ENCODE measurements at places on chromosomes 4 and X.
A peak's percentile ranks its signal among the peaks of the same experiment; 100 is the strongest.

- DNase-seq, result no peak
These were observed 121.1 kb upstream of the SLC4A4 start for GRCh38 chr4:71217688-71218087.

GRCh38 chrX:150329282-150329681 is 33.8 kb upstream of the MAMLD1 start:
- no peak for DNase-seq

- DNase-seq, result no peak
These were observed 56.7 kb downstream of the RAPGEF2 start for GRCh38 chr4:159159611-159160010.

GRCh38 chr4:103429283-103429682 is 231.1 kb upstream of the CENPE start:
- no peak for DNase-seq

DNA sequence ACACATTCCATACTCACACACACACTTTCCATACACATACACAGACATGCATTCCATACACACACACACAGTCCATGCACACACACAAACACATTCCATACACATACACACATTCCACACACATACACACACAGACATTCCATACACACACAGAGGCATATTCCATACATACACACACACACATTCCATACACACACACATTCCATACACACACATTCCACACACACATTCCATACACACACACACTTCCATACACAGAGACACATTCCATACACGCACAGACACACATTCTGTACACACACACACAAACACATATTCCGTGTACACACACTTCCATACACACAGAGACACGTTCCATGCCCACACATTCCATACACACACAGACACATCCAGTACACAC is 14.8 kb downstream of the LINC00632 start:
- no peak for DNase-seq

- no peak for DNase-seq
These were observed 24.9 kb downstream of the LHFPL1 start for GRCh38 chrX:112654871-112655270.

DNA sequence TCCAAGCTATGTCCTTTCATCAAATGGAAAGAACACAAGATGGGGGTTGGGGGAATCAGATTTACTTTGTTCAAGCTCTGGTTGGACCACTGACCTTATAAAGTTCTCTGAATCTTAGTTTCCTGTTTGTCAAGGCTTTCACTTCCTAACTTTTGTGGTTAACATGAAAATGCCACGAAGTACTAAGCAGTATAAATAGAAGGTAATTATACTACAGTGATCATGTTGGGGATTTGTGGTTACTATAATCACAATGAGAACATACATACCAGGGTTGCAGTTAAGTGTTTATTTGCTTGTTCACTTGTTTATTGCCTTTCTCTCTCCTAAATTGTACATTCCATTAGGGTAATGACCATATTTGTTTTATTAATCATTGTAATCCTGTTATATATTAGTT is 53.2 kb downstream of the SPRY1 start:
- DNase-seq, result no peak

DNA sequence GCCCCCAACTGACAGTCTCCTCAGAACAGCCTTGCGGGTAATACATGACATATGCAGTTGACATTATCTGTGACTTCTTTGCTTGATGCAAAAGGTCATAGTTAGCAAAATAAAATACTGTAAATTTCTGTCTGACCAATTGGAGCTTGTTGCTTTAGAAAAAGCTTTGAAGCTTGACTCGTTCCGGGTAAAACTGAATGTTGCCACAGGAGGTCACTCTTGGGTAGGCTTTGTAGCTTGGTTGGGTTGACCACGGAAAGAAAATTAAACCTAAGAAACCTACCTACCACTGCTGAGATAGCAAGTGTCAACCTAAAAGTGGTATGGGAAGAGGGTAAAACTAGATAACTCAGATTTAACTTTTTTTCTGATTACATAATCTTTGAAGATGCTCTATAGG is 23.2 kb downstream of the PRPS2 start:
- peak; percentile 13 for DNase-seq

DNA sequence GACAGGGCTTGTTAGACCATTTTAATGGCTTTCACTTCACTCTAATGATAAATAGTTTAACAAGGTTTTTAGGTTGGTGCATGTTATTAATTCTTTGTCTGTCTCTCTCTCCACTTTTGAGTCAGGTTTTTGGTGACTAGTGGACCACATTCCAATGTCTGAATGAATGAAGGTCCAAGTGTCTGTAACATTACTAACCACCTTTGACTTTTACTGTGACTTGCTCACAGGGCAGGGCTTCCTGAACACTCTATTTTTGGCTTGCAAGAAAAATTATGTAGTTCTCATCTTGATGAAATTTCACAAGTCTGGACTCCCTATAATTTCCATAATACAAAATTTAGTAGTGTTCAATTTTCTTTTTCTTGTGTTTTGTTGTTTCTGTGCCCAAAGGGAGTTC is 78.9 kb upstream of the BMPR1B start:
- DNase-seq, result no peak

DNA sequence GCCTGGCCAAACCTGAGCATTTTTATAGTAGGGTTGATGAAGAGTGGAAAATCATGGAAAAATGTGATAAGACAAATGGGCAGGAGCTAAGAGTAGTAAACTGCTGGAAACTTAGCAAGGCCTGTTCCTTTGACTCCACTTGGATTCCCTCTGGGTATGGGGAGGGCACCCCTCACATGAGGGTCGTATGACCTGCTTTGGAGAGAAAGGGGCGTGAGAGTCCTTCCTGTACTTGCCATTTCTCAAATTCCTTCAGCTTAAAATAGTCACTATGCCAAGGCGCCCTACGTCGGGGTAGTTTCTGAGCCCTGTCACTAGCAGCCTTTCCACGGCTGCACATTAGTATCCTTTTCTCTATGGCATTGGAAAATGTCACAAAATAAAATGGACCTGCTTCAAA is 49.1 kb downstream of the GPRIN3 start:
- no peak for DNase-seq

DNA sequence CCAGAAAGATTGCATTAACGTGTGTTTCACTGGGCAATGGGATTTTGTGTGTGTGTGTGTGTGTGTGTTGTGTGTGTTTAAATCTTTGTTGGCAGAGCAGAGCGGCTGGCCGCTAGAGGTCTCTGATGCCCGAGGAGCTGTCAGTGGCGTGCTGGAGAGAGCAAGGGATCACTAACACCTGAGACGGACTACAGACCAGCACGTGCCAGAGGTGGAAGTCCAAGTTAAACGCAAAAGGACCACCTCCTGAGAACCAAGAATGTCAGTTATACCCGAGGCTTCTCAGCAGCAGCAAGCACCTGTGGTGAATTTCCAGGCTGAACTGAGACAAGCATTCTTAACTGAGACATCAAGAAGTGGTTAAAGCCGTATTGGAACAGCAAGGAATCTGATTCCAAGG is 9.0 kb upstream of the SLC25A14 start:
- no peak for DNase-seq

- DNase-seq, result no peak
These were observed 8.2 kb downstream of the FHIP1A start for GRCh38 chr4:151417164-151417571.

GRCh38 chr4:6456450-6456849 is 16.0 kb downstream of the PPP2R2C start:
- no peak for DNase-seq

- DNase-seq, result no peak
These were observed 19.0 kb downstream of the PHKA2 start for GRCh38 chrX:18964901-18965300.

- no peak for DNase-seq
These were observed 162.7 kb upstream of the GALNTL6 start for GRCh38 chr4:171650543-171650942.

DNA sequence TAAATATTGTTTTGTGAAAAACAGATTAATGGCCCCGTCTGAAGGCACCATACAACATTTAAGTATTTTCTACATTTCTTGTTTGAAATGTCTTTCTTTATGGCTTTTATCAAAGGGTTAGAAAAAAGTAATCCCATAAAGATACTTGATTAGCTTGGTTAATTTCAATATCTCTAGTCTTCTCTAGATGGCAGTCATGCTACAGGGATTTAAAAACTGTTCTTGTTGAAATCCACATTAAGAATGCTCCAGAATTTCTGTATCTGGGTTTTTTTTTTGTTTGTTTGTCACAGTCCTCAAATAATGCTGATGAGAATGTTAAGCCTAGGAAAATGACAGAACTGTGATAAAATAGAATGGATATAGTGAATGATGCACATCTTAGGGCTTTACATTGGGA is 109.0 kb upstream of the AADAT start:
- DNase-seq, result no peak

DNA sequence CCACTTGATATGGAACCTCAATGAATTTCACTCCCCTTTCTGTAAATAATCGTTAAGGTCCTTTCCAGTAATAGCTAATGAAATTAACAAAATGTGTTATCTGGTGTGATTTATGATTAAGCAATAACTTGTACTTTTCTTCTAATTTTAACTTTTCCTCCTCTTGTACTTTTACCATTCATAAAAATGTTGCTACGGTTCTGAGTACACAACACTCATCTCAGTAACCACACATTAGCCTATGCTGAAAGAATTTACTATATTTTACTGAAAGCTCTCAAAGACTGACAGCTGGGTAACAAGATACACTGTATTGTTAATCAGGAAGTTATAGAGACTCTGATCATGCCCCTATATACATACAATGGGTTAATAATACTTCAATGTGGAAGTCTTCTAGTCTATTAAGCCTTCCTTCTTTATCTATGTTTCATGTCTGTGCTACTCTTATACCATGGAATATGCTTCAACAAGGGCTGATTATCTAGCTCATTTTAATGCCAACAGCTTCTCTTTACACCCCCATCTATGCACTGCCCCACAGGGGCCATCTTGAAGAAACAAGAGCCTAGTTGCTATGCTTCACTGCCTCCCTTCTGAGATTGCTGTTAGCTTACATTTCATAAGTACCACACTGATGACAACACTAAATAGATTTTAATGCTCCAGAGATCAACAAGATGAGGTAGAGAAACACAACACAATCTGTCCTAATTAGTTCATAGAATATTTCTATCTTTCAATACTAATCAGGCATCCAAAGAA is 39.1 kb downstream of the LAMP2 start:
- no peak for DNase-seq

DNA sequence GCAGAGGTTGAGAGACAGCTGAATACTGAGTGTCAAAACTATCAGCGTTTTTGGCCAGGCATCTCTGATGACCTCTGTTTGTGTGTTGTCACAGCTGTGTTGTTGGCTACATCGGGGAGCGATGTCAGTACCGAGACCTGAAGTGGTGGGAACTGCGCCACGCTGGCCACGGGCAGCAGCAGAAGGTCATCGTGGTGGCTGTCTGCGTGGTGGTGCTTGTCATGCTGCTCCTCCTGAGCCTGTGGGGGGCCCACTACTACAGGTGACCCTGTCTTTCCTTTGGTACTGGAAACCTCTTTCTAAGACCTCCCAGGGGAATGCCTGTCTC is 86.9 kb downstream of the EGF start:
- no peak for DNase-seq

DNA sequence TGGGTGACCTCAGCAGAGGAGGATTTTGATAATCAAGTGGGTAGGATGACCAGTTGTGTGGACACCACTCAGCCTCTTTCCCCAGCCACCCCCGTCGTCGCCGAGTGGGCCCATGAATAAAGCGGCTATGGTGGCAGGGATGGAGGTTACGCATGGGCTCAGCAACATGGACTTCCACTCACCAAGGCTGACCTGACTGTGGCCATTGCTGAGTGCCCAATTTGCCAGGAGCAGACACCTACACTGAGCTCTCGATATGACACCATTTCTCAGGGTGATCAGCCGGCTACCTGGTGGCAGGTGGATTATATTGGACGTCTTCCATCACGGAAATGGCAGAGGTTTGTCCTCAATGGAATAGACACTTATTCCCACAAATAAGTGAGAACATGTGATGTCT is 361.3 kb downstream of the KLHL4 start:
- DNase-seq, result no peak

- no peak for DNase-seq
These were observed 1.9 kb downstream of the USP38 start for GRCh38 chr4:143186649-143187048.

DNA sequence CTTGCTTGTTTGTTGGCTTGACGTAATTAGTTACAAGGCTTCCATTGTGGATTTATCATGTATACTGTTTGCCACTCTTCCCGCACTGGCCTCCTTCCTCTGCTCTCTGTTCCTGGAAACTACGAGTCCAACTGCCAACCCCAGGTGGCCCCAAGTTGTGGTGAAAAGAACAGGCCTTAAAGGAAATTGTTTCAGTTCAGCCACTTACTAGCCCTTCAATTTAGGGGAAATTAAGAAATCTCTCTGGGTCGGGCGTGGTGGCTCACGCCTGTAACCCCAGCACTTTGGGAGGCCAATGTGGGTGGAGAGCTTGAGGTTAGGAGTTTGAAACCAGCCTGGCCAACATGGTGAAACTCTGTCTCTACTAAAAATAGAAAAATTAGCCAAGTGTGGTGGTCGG is 28.0 kb downstream of the RBM47 start:
- no peak for DNase-seq

DNA sequence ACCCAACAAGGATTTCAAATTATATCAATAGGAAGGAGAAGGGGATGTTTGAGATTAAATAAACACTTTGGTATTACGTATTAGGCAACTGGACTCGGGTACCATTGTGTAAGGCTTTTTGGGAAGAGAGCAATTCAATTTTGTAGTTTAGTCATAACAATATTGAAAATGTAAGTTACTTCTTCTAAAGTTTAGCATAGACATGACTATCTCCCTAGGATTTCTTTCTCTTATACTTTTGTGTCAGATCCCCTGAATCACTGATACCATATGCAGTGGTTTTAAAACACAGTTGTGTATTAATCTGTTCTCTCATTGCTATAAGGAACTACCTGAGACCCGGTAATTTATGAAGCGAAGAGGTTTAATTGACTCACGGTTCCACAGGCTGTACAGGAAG is 123.8 kb upstream of the FAM9C start:
- no peak for DNase-seq

DNA sequence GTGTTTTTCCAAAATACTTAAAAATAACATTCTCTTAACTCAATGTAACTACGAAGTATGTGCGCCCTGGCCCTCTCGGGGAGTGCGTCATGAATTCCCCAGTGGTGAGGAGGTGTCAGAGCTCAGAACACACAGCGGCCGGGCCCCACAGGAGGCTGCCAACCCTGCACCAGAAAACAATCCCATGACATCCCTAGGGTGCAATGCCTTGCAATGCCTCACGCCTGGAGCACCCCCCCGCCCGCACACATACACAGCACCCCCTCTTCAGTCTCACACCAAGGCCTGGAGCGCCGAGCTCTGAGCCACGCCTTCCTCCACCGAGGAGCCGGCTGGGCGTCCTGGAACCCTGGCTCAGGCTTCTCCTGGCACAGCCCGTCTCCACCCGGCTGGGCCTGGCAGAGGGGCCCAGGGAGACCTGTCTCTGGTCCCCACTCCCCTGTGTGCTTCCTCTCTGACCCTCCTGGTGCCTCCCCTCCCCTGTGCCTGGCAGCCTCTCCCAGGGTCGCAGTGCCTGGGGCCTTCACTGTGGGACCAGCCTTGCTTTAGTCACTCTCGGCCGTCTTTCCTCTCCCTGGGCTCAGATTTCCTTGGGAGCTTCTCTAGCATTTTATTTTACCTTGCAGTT is 108.2 kb upstream of the ADRA2C start:
- DNase-seq, result no peak

All from central memory CD8-positive, alpha-beta T cell (primary cell).